ENCODE measurements at places on chromosomes 1 and 21.

DNA sequence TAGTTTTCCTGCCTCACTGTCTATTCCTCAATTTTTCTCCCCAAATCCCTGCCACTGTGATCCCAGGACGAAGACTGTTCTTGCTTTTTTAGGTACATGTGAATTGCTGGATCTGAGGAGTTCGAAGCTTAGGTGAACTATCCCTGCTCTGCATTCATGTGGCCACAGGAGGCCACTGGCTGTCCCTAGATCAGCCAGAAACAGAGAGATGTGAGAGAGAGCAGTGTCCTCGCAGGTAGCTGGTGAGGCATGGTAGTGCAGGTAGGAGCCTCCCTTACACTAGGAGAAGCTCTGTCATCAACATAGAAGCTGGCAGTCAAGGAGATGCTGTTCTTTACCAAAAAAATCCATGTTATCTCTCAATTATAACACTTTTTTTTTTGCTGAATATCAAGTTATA is 71.5 kb downstream of the USP24 start:
- no peak for DNase-seq

DNA sequence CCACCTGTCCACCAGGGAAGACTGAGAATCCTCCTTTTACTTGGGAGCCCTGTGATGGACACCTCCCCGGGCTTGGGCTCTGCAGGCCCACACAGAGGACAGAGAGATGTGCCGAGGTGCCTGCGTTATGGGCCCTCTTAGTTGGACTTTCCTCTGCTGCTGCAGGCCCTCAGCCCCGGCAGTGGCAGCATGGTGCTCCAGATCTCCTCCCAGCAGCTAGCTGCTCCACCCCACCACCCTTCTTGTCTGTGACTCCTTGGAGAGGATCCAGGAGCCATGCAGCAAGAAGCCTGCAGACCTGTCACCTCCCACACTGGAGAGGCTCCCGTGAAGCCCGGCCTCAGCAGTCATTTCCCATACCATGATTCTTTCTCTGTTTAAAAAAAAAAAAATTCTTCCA is 27.4 kb downstream of the PHGDH start:
- no peak for DNase-seq

DNA sequence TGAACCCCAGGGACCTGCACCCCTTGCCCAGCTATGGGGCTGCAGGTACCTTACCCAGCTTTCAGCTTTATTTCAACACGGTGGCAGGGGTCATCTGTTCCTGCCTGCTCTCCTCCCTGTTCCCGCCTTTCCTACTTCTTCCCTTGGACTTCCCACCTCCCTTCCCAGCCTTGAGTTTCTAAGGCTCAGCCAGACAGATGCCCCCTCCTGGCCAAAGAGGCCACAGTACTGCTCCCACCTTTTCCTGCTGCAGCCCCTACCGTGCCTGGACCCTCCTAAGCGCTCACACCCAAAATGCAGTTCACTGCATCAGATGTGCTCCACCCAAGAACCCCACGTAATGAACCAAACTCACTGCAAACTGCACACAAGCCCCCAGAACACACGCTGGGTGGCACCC is 7.7 kb downstream of the NOC2L start:
- peak; percentile 46 for DNase-seq

- peak; percentile 3 for DNase-seq
Measured at GRCh38 chr1:186374303-186375151, 526 bp downstream of the TPR start.

DNA sequence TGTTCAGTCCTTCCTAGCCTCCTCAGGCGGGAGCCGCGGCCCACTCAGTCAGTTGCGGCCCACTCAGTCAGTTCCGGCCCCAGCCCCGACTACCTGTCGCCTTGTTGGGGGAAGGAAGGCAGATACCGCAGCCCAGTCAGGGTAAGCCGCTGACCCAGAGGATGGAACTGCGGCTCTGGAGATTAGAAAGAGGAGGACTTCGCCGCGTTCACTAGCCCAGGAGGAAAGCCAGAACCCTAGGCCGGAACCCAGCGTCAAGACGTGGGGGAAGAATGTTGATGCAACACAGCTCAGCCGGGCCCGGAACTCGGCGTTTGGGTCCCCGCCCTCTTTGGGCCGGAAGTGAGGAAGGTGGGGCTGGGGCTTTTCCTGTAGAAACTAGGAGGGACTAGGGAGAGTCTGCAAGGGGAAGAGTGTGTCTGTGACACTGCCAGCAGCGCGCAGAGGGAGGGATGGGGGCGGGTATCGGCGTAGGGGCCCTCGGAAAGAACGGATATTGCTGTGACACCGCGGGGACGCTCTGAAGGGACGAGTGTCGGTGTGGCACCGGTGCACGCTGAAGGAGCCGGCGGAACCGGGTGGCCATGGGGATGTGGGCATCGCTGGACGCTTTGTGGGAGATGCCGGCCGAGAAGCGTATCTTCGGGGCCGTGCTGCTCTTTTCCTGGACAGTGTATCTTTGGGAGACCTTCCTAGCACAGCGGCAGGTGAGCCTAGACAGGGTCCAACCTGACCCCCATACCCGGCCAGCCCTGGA is at the start of gene ZMPSTE24:
ZMPSTE24 (plus strand) TSS at position 549 of the 757 bp plus-strand sequence; CDS start at position 585, 36 bp downstream.
- DNase-seq, result peak; percentile 99

GRCh38 chr1:1348420-1349255 is 580 bp downstream of the DVL1 start:
- no peak for DNase-seq

GRCh38 chr1:232169436-232169835 is 460.5 kb downstream of the SIPA1L2 start:
- DNase-seq, result no peak

DNA sequence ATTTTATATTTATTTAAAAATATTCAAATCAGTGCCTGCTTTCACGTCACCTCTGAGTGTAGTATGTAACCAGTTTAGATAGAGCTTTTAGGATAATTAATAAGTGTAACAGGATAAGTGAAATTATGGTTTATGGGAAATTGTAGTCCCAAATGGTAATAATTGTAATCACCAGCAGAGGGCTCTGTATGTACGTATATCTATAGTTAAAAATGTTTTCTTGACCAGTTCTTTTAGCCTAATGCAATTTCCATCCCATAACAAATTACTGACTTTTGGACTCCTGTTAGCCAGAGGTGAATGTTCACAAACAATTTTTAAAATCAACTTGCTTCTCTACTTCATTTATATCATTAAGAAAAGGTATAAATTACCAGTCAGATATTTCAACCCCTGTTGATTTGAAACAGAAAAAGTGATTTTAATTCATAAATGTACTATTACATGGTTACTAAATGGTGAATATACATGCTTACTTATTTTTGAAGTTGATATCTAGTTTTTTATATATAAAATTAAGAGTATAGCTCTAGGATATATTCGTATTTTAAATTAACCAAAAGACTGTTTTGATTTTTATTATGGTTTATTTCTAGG is 25.3 kb downstream of the SLC30A7 start:
- DNase-seq, result peak; percentile 57

DNA sequence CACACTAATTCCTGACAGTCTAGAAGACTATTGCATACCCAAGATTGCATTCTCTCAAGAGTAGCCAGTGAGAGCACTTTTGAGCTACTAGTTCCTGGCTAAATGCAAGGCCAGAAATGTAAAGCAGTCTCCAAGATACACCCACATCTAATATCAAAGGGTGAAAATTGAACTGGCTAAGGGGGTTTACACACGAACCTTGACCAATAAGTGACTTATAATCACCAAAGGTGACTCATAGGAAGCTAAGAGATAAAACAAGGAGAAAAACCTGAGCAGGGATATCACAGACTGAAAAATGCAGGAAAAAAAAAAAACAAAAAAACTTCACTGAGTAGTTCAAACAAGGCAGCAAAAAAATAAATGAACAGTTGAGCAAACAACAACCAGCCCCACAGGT is 172.2 kb upstream of the RRP15 start:
- DNase-seq, result no peak

DNA sequence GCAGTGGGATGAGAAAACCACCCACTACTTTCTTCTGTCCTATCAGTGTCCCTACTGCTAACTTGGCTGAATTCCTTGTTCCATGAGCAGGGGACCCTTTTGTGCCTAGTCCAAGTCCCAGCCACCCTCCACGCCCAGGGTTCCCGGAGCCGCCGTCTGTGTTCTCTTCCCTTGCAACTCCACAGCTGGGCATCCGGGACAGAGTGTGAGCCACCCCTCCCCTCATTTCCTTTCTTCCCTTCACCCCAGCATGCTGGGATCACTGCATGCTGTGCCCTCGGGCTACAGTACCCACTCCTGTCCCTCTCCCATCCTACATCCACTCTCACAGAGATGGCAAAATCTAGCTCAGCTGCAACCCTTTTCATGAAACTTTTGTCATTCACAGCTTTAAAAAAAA is 44.5 kb downstream of the PGBD5 start:
- no peak for DNase-seq

- DNase-seq, result peak; percentile 77
Measured at GRCh38 chr1:58781541-58782177, 2.2 kb downstream of the JUN start.

- DNase-seq, result no peak
Measured at GRCh38 chr21:31012133-31013089, 25.9 kb downstream of the KRTAP19-8 start.

DNA sequence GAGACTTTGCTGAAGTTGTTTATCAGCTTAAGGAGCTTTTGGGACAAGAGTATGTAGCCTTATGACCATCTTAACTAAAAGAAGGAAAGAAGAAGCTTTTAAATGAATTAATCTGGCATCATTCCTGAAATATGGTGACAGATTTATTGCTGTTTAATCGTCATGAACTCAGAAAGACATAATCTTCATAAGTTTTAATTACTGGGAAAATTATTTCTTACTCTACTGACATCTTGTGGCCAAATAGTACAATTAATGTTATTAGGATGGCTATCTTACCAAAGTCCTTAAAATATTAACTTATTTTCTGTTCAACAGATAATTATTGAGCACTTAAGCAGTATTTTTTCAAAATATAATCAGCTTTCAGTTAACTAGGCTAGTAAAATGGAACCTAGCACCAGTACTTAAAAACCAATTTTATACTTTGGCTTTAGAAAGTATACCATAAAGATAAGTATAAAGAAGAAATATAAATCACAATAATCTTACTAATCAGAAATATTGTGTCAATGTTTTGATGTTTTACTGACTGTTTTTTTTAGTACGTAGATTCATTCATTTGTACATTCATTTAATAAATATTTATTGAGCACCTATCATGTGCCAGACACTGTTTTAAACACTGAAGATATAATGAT is 34.7 kb upstream of the GPR25 start:
- DNase-seq, result peak; percentile 52

- peak; percentile 61 for DNase-seq
Measured at GRCh38 chr1:221724931-221725605, 16.8 kb downstream of the DUSP10 start.

DNA sequence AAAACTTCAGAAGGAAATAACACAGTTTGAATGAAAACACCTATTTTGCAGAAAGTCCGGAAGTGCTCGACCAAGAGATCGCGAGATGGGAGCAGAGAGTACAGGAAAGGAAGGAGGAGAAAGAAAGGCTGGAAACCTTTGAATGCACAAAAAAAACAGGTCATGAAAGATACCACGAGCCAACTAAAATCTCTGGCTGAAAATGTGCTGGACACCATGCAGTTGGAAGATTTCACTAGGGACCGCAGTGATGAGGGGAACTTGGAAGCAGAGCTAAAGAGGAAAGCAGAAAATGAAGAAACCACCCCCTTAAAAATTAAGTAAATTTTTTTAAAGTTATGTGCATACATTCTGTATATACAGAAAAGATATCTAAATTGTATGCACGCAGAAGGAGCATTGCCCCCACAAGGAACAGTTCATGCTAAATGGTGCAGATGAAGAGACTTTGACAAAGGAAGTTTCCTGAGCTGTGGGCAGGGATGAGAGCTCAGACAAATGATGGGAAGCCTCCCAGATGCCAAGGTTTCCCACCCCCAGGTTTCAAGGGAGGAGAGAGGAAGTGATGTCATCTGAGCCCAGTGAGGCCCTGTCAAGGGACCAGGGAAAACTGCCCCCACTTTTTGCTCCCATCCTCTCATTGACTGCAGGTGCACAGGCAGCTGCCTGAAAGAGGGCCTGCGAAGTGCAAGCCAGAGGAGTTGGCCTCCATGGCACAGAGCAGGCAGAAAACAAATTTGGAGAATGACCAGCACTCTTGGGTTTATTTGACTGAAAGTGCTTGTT is 52.5 kb downstream of the ETS2 start:
- peak; percentile 21 for DNase-seq

DNA sequence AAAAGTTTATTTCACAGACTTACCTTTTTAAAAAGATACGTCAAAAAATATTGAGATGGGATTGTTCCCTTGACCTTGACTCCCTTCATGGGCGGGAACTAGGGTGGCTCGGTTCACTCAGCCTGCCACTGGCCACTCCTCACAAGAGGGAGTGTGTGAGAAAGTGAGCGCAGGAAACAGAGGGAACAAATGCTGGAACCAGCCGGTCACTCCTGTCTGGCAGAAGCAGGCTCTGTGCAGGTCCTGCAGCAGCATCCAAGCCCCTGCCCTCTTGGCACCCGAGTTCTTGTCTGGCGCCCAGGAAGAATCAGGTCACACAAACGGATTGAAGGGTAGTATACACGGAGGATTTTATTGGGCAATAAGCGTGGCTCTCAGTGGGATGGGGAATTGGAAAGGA is 58.9 kb downstream of the ZNF648 start:
- no peak for DNase-seq

DNA sequence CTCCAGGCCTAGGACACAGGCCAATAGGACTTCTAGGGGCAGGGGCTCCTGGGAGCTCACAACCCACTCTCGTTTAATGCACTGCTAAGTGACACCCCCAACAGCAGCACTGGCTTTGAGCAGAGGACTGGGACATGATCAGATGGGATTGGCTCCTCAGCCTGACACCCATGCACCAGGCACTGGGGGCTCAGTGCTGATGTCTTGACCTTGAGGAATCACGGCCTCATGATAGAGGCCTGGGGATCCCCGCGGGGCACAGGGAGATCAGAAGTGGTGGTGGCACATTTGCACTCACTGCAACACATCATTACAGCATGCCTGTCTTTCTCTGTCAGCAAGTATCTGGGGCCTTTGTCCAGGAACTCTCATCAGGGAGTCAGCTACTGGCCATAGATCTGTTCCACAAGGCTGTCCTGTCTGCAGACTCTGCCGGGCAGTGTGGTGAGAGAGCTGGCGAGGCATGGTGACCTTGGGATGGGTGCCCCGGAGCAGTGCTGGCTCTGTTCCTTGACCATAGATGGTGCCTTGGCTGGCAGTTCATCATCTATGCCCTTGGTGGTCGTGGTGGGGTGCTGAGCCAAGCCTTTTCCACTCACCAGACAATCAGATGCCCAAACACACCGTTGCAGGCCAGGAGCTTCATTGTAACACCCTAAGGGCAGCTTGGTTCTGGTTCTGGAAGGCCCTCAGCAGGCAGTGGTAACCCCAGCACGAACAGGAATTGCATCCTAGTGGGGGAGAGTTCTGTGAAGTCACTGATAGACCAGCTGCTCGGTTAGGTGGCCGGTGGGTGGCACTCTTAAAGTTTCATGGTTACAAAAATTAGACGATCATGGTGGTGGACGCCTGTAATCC is 22.2 kb upstream of the PARP1 start:
- DNase-seq, result no peak

Data from fibroblast of skin of right biceps (primary cell).